ENCODE measurements at places on chromosomes 1 and 21.

GRCh38 chr1:5918275-5918649 lies 74.0 kb downstream of the NPHP4 start:
- no peak for DNase-seq

- peak; percentile 92 for DNase-seq
Measured at GRCh38 chr1:198018529-198018928, 101.4 kb downstream of the LHX9 start.

DNA sequence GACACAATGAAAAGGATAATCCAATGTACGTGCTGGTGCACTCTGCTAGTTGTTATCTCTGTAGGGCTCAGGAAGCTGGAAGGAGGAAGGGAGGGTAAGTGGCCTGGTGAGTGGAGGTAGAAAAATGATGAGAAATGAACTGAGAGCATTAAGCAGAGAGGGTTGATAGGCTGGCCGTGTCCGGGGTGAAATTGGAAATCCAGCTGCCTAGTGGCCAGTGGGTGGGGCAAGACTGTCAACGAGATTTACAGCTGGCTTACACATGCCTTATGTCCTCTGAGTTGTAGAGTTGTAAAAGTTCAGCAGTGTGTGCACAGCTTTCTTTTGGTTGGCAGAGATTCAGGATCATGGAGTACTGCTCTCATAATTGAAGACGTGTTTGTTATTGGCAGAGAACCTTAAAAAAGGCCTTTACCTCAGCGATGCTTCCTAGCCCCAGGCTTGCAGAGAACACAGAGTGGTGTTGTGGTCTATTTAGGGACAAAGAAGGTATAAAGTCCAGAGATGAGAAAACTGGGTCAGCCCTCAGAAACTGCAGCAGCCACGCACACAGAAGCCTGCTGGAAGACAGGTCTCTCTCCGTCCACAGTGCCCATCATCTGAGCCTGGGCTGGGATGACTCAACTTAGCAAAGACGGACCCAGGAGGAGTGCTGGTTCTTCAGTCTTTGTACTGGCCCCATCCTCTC lies 132.4 kb downstream of the EDEM3 start:
- peak; percentile 64 for DNase-seq

- DNase-seq, result no peak
Measured at GRCh38 chr1:215087603-215088002, 5.1 kb downstream of the KCNK2 start.

DNA sequence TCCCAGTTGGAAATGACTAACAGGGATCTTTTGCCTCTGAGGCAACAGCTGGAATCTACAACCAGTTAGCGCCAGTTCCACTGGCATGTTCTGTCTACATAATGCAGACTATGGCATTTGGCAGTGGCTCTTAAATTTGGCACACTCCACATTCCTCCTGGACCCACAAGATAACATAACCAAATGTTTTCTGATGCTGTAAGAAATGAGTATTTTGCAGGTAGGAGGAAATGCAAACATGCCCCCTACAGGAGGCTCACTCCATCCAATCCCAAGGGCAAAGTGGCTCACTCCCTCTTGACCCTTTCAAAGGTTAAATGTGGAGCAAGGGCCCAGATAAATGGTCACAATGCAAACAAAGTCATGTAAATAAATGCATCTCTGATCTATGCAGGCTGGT lies 129.2 kb upstream of the PROX1 start:
- DNase-seq, result no peak

GRCh38 chr1:247113733-247114271 lies 9.6 kb upstream of the ZNF669 start:
- no peak for DNase-seq

- DNase-seq, result no peak
Measured at GRCh38 chr1:232578651-232579195, 51.2 kb downstream of the SIPA1L2 start.

GRCh38 chr1:166488327-166488726 lies 321.5 kb upstream of the FAM78B start:
- no peak for DNase-seq

- DNase-seq, result no peak
Measured at GRCh38 chr1:31911994-31912780, 26.0 kb downstream of the PTP4A2 start.
